ENCODE measurements at places on chromosomes 2 and 18.

GRCh38 chr18:70464343-70465114, 175.7 kb downstream of the SOCS6 start:
- DNase-seq, result peak; percentile 80

GRCh38 chr2:20355131-20355530, 4.5 kb upstream of the PUM2 start:
- DNase-seq, result no peak

DNA sequence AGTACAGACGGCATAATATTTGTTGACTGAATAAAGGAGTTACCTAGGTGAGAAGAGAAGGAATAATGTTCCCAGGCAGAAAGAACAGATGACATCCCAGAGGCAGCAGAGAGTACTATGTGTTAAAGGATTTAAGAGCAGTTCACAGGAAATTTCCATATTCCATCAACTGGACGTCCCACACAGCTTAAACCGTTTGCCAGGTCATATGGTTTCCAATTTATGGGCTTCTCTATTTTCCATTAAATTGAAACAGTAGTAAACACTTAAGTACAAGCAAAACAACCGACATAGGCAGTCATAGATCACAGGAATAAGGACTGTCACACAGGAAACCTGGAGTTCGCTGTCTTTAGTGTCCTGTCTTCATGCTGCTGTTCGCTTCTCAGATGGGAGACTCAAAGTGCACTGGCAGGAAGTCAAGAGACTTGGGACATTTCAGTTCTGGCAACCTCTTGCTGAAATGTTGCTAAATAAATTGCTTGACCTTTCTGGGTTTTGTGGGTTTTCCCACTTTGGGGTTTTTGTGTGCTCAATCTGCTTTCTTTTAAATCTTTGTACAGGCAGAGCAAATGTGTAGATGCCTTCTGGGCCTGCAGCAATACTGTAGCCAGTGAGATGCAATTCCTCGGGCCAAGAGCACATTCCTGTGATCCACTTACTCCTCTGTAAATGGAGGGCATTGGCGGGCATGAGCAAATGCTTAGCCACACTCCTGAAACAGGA, 5.8 kb upstream of the PIEZO2 start:
- DNase-seq, result no peak

GRCh38 chr2:156908825-156909224, 348.7 kb upstream of the GALNT5 start:
- no peak for DNase-seq

DNA sequence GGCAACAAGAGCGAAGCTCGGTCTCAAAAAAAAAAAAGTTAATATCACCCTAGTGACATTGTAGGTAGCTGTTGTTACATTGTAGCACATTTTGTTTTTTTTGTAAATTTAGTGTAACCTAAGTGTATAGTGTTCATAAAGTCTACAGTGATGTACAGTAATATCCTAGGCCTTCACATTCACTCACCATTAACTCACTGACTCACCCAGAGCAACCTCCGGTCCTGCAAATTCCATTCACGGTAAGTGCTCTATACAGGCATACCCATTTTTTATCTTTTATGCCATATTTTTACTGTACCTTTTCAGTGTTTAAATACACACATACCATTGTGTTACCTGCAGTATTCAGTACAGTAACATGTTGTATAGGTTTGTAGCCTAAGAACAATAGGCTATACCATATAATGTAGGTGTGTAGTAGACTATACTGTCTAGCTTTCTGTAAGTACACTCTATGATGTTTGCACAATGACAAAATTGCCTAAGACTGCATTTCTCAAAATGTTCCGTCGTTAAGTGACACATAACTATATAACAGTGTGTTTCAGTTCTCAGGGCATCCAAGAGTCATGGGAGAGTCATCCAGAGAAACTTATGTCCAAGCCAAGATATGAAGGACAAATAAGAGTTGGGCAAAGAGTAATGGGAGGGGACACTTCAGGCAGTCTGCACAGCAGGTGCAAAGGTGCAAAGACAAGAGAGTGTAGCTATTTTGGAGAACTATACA, 68.4 kb downstream of the TANK start:
- DNase-seq, result no peak

DNA sequence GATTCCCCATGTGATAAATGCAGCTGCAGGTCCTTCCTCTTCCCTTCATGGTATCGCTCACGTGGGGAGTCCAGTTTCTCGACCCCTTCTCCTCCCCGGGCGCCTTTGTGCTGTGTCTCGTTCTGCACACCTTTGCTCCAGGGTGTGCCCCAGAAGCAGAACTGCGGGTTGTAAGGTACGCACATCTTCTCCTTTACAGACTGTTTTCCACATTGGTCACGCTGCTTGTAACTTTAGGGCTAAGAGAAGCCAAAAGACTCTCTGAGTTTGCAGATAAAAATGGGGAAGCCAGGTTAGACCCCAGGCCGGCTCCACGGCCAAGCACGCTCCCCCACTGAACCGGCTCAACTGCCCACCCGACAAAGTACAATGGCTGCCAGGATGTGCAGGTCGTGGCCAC, 45.9 kb upstream of the TFCP2L1 start:
- DNase-seq, result no peak

All from left ventricle myocardium superior (tissue), 1 donor.